NCI-H774 (cell line): ENCODE measurements at places on chromosomes 4 and X.

DNA sequence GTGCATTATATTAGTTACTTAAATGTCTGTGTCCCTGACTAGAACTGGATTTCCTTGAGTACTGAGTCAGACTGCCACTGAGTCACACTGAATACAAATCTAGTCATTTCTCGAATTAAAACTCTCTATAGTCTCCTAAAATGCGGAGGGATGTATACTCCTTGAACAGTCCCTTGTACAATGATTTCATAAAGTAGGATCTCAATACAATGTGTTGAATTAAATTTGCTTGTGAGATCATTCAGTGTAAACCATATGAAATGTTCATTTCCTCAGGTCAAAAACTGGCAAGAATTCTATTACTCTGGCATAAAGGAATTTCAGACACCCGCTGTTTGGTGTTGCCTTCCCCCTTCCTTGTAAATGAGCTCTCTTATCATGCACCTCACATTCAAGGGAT lies 17.5 kb upstream of the FAM241A start:
- no peak for DNase-seq

DNA sequence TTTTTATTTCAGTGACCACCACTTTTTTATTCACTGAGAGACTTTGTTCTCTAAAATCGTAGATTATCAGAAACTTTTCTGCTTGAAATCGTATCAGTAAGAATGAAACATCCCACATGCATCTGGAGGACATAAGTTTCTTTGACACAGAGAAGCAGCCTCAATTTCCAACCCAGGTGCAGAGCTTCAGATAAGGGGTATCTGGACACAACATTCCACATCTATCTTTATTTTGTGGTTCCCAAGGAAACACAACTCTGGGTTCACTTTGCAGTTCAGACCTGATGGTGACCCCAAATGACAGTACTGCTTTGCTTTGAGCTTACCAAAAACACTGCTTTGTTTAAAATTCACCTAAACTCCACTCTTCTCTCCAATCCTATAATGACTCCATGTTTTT lies 1.3 kb upstream of the CLCN5 start:
- no peak for DNase-seq

GRCh38 chrX:40406330-40406859 lies 174.4 kb upstream of the ATP6AP2 start:
- DNase-seq: no peak

DNA sequence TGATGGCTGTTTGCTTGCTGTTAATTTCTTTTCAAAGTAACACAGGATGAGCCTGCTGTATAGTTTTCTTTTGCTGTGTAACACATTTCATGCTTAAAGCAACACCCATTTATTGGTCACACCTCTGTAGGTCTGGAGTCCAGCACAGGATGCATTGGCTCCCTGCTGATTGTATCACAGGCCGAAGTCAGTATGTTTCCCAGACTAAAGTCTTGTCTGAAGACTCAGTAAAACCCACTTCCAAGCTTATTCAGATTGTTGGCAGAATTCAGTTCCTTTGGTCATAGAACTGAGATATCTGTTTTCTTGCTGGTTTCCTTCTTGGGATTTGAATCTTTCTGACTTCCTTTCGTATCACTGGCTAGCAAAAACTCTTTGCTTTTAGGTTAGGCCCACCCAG lies 54.3 kb downstream of the LRP2BP start:
- DNase-seq: no peak

- no peak for DNase-seq
Measured at GRCh38 chrX:121333942-121334341, 286.5 kb downstream of the GLUD2 start.

DNA sequence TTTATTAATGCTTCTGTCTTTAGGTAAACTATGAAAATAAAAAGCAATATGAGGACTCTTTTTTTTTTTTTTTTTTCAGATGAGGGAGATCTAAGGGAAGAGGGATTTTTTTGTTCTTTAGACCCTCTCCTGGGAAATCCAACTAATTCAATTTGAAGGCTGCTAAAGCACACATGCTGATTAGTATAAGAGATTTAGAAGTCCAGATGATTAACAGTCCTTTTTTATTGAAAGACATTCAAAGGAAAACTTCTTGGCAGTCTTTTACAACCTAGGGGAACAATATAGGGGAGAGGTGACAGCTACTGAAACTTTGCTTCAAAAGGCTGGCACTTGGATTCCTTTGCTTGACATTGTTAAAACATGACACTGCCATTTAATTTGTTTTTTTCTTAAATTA lies 602.5 kb downstream of the RAPGEF2 start:
- no peak for DNase-seq

DNA sequence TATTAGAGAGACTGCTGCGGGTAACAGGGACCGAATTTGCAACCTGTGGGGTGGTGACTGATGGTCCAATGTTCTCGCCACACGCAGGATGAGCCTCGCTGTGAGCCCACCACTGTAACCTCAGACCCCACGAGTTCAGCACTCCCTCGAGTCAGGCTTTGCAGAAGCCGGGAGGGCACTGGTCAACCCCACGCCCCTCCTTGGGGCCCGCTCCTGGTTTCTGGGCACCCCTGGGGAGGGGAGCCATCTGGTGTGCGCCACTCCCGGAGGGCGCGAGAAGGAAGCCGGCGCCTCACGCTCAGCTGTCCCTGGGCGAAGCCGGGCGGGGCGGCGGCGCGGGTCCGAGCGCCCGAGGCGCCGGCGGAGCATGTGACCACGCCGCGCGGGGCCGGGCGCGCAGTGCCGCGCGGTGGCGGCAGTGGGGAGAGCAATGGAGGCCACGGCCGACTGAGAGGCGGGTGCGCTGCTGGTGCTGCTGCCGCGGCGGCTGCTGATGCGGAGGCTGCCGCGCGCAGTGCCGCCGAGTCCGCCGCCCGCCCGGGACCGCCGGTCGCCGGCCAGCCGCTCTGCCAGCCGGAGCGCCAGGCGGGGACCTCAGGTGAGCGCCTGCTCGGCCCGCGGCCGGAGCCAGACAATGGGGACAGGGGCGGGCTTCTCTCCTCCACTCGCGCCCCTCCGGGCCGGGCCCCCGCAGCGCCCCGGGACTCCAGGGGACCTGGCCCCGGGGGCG lies 100.1 kb downstream of the CEP135 start:
- DNase-seq: peak; percentile 66

- DNase-seq: no peak
Measured at GRCh38 chr4:47531241-47531953, 46.3 kb downstream of the ATP10D start.

GRCh38 chrX:26262121-26262523 lies 46.2 kb downstream of the MAGEB5 start:
- DNase-seq: no peak

DNA sequence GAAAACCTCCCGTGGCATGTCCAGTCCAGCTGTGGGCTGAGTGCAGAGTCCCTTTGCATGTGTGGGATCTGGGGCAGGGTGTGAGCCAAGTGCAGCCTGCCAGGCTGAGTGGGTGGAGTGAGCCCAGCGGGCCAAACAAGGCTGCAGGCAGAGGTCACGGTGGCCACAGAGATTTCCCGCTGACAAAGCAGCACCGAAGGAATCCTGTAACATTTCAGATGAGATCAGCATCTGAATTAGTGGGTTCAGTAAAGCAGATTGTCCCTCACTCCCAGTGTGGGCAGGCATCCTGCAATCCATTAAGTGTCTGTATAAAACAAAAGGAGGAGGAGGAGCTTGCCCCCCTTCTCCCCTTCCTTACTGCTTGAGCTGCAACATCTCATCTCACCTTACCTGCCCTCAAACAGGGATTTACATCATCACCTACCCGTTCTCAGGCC lies 324.4 kb downstream of the FAT4 start:
- DNase-seq: no peak

GRCh38 chrX:39665830-39666518 lies 431.8 kb downstream of the BCOR start:
- no peak for DNase-seq

DNA sequence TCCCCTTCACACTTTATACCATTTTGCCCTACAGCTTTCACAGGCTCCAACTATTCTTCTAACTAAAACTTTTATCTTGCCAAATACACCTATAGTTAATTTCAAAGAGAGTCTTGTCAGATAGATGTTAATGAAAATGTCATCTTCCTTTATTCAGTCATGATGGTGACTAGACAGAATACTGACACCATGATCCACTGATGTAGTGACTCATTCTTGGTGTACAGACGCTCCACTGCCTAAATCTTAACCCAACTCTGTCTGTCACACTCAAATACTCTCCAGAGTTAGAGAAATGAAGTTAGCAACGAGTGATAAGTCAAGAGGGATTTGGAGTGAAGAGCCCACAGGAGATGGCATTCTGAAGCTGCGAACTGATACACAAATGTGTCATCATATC lies 32.1 kb upstream of the HDAC8 start:
- no peak for DNase-seq

DNA sequence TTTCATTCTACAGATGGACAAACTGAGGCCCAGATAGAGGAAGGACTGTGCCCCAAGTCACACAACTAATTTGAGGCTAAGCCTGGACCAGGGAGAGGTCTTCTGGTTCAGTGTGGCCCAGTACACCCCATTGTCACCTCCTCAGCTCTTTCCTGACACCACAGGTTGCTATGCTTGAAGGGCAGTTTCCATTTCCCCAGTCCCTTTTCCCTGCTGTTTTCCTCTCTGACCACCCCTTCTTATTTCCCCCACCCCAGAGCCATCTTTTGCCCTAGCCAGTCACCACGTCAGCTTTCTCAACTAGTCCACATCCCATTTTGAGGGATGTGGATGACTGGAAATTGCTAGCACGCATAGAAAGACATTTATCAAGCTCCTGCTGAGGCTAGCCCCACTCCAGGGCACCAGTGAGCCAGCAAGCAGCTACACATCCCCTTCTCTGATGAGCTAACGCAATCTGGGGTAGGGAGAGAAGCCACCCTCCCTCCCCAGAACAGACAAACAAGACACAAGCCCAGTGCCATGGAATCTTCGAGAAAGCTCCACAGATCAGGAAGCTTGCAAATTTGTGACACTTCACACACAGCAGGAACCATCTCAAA lies 1.3 kb downstream of the GABRE start:
- no peak for DNase-seq

DNA sequence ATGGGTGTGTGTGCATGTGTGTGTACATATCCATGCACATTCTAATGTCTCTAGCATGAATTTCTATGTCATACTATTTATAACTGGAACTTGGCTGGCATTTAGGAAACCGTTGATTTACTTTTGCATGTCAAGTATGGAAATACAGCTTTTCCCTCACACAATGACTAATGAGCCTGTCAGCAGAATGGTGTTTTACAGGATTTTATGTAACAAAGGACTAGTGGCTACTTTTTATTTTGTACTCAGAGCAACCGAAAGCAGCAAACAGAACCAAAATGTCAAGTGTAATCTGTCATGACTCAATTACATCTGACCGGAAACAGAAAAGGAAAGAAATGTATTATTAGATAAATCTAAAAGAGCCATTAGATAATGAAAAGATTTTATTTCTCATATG lies 1911.5 kb upstream of the AGA start:
- no peak for DNase-seq

- DNase-seq: no peak
Measured at GRCh38 chr4:52873191-52873590, 11.1 kb downstream of the RASL11B start.

DNA sequence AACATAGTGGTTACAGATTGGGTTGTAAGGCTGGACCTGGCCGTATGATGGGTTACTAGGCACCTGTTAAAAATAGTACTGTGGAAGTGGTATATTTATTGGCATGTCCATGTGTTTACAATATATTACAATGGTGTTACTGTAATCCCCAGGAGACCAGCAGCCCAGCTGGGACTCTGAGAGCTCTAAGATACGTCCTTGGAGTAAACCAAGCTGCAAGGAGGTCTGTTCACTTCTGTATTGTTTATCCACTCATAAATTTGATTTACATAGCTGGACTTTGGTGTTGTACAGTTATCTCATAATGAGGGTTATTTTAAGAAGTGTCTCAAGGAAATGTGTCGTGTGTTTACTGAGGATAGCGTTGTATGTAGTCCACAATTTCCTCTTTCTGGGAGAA lies 93.8 kb downstream of the TBL1X start:
- no peak for DNase-seq

DNA sequence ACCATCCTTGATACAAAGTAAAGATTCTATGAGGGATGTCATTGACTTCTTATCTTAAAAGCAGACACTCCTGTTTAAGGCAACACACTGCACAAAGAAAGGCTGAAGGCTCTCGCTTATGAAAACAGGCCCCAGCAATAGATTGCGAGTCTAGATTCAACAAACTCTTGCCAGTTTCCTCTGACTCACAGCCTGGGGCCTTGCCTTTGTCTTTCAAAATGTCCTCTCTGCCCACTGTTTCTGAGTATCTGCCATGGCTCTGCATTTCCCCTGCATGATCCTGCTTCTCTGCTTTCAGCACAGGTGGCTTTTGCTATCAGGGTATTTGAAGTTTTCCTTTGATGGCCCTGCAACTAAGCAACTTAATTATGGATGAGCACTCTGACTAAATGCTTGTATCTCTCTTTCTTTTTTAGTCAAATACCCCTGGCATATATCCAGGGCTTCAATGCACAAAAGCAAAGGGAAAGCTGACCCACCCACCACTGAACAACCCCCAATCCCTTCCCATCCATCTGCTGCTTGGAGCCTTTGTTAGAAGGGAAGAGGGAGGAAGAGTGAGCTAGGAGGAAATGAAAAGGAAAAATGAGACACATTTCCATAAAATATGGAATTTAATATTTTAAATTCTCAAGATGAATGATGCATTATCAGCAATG lies 32.2 kb downstream of the NDP start:
- DNase-seq: no peak

- no peak for DNase-seq
Measured at GRCh38 chr4:44186850-44187246, 261.8 kb downstream of the KCTD8 start.

GRCh38 chr4:118881512-118882146 lies 7.0 kb upstream of the SYNPO2 start:
- no peak for DNase-seq
